ENCODE measurements at places on chromosomes 2 and 18.

DNA sequence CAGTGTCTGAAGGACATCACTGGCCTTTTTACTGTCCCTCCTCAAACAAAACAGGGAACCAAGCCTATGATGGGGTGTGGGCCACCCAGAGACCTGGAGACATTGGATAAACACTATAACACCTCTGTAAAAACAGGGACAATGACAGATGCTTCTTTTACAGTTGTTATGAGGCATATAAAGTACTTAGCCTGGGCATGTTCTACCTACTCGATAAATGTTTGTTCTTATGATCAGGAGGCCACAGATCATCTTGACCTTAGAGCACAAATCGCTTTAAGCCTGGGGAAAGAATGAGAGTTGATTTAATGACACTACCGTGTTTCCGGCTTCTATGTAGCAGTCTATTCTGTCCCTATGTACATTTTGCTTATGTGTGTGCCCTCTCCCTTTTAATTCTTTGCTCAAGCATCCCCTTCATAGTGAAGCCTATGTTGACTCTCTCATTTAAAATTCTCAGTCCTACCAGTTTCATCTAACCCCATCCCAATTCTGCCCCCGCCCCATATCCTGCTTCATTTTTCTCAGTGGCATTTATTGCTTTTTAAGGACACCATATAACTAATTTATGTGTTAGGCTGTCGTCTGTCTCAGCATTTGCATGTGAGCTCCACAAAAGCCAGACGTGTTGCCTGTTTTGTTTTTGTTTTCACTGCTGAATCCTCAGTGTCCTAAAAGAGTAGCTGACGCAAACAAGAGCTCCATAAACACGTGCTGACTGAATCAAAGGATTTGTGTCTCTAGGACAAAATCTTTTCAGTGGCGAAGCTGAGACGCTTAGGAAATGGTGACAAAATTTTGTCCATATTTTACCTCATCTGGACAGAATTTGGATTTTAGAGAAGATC lies 182.3 kb upstream of the ST6GAL2 start:
- DNase-seq: no peak

DNA sequence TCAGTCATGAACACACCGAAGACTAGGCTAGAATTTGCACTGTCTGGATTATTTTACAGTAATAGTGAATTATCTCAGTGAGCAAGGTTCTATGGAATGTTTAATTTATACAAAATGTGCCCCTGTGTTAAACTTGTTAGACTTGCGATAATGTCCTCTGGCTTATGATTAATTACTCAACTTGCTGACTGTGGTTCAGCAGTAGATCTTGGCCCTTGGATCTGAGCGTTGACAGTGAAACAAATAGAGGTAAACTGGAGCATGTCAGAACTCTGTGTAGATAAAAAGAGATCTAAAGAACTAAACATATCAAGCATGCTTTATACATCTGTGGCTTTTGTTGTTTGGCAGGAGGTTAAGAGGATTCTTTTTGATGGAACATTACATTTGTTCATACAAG lies 407.6 kb downstream of the DSEL start:
- no peak for DNase-seq

- no peak for DNase-seq
These were observed 90.8 kb downstream of the FAM124B start for GRCh38 chr2:224310943-224311625.

- DNase-seq: no peak
These were observed 43.9 kb upstream of the STPG4 start for GRCh38 chr2:47198985-47199451.

- DNase-seq: no peak
These were observed 217.0 kb downstream of the FIGN start for GRCh38 chr2:163518762-163519161.

DNA sequence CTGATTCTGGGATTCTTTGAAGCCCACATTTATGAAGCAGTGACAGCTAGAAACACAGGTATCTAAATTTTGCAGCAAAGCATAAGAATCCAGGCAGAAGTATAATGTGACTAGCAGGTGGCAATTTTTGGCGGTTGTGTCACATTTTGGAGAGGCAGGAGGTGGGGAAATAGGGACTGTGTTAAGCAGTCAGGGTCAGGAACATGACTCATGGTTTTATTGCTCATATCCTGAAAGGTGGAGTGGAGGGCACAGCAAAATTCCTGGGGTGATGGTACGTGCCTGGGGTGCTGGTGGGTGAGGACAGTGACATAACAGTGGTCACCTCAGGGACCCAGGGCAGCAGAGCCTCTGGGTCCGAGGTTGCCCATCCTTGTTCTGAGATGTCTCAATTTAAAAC lies 63.5 kb upstream of the TTN start:
- no peak for DNase-seq

GRCh38 chr18:21682371-21683051 lies 22.1 kb downstream of the ABHD3 start:
- DNase-seq: peak; percentile 54

- DNase-seq: no peak
These were observed 97.0 kb downstream of the XRCC5 start for GRCh38 chr2:216206041-216206703.

DNA sequence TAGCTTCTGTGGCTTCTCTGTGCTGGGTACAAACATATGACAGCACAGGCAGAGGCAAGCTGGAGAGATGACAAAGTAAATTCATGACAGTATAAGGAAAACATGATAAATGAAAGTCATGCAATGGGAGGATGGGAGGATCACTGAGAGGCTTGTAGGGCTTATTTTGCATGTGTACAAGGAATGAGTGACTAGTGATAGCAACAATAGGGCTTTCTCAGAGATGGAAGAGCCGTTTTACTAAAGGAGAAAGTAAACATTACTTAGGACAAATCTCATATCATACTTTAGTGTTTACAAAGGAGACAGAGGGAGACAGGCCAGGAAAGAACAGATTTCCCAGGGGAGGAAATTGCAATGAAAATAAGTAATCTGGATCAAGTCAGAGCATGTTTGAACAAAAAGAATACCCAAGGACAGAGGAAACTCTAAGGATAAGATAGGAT lies 82.5 kb upstream of the RBMS1 start:
- DNase-seq: no peak

- no peak for DNase-seq
These were observed 97.9 kb downstream of the ATL2 start for GRCh38 chr2:38279201-38279600.

DNA sequence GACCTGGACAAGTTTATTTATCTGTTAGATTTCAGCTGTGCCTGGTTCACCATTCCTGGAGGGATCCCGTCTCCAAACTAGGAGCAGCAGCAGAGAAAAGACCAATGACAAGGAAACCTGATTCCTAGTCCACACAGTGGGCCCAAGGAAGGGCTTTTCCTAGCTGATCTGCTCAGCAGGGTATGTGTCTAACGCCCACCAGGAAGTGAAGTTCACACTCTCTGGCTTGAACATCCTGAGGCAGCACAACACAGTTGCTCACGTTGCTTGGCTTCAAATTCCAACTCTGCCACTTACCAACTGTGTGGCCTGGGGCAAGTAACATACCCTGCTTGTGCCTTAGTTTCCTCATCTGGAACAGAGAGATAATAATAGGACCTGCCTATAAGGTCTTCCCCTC lies 42.9 kb downstream of the XDH start:
- no peak for DNase-seq

DNA sequence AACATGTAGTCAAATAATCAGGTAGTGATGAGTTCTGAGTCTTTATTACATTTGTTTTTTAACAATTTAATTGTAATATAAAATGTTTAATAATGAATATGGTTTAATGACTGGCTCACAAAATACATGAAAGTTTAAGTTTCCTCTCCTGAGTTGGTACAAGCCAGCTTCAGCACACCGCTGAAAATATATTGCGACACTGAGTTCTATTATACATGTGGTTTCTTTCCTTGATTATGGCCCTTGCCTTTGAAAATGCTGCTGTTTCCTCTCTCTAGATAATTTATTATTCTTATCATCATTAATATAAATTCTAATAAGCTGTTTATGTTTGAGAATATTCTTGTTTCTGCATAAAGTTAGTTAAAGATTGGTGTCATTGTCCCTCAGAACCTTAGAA lies 249.3 kb downstream of the PARD3B start:
- DNase-seq: no peak

GRCh38 chr2:149451417-149452165 lies 121.2 kb downstream of the LYPD6 start:
- no peak for DNase-seq

DNA sequence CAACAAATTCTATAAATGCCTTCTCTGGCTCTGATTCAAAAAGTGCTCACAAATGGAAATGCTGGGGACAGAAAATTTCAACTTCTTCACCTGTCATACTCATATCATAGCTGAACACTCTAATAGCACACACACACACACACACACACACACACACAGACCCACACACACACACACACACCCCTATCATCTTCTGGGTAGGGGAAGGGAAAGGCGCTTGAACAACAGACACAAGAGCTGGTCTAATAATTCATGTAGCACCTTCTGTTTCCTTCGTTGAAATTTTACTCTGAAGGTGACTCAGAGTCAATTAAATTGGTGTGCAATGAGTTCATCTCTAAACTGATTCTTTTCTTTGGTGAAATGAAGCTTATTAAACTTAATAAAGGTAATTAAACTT lies 32.9 kb downstream of the CD28 start:
- DNase-seq: no peak

GRCh38 chr2:177893880-177894279 lies 178.7 kb downstream of the PDE11A start:
- no peak for DNase-seq

DNA sequence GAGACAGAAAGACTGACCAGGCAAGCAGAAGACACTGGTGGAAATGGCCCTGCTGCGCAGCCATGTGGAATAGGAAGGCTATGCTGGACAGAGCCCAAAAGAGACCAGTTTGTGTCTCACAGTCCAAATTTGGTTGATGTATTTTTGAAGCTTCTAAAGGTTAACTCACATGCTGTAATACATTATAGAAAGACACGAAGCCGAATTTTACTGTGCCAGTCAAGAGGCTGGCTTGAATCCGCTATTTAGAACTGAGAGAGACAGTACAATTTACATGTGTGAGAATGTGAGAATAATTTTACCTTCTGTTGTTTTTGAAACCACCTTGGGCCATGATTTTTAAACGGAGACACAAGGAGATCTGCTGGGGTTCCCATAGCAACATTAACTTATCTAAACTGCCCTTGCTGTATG lies 113.6 kb downstream of the METTL8 start:
- no peak for DNase-seq

DNA sequence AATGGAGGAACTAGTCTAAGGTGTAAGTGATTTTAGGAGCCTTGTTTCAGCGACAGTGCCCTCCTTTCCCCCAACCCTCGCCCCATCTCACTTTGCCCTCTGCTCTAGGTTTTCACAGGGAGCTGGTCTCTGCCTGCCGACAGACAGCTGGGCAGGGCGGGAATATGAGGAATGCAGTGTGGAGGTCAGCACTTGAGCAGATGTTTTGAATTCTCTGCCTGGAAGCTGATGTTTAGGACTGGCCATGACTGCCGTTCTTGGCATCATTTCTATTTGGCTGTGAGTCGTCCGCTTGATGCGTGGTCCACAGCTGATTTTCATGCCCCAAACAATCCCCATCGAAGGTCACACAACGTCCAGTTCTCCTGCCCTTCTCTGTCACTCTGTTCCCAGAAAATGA lies 55.1 kb upstream of the SIX3 start:
- no peak for DNase-seq

GRCh38 chr2:240925568-240926515 lies 19.7 kb downstream of the CROCC2 start:
- peak; percentile 43 for DNase-seq

- no peak for DNase-seq
These were observed 221.7 kb upstream of the SH3BP4 start for GRCh38 chr2:234730066-234730640.

GRCh38 chr2:24917086-24917485 lies 3.0 kb downstream of the ADCY3 start:
- peak; percentile 71 for DNase-seq

- DNase-seq: no peak
These were observed 30.1 kb downstream of the IL37 start for GRCh38 chr2:112940859-112941625.

- DNase-seq: no peak
These were observed 898.1 kb downstream of the EPHA4 start for GRCh38 chr2:220674033-220674432.

GRCh38 chr2:240629619-240629967 lies 4.3 kb downstream of the GPR35 start:
- DNase-seq: no peak

DNA sequence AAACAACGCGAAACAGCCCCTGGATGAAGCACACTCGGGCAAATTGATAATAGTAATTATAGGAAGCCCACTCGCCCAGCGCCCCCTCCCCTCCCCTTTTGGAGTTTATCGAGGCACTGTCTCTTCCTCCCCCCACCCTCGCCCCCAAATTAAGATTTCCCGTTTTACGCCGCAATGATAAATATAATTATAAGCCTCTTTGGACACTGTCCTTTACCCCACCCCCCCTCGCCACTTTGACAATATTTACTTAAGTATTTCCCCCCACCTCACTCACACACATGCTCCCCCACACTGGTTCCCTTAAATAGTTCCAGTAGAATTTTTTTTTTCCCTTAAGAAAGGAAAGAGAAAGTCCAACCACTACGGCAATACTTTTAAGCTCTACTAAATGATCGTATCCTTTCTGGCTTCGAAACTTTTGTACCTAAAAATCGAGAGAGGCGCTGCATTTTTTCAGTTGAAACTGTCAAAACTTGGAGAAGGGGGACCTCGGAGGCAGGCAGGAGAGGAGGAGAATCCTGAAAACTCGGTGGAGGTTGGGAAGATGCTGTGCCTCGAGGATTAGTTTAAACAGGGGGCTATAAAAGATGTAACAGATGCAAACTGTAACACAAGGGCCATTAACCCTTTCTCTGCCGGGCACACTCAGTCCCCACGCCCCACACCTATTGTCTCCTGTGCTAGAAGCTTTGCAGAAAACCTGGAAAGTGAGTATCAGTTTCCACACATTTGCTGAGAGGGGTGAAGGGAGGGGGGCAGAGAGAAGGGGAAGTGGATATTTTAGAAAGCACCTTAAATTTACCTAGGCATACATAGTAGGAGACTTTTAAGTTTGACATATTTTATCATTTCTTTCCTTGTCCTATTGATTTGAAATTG lies 1.8 kb downstream of the ZEB2 start:
- no peak for DNase-seq

DNA sequence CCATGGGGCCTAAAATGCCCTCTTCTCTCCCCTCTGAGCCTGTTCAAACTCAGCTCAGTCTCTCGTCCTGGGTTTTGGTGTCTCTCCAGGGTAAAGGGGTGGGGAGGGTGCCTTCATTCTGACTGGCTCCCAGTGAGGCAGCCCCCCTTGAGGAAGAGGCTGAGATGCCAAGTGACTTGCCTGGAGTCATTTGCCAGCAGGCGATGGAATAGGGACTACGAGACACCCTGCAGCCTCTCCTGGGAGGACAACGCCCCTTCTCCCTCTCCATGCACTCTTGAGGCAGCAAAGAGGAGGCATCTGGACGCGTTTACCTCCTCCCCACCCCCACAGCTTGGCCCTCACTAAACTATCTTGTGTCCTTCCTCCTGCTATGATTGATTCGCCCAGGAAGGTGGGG lies 760 bp upstream of the STON1 start:
- no peak for DNase-seq

DNA sequence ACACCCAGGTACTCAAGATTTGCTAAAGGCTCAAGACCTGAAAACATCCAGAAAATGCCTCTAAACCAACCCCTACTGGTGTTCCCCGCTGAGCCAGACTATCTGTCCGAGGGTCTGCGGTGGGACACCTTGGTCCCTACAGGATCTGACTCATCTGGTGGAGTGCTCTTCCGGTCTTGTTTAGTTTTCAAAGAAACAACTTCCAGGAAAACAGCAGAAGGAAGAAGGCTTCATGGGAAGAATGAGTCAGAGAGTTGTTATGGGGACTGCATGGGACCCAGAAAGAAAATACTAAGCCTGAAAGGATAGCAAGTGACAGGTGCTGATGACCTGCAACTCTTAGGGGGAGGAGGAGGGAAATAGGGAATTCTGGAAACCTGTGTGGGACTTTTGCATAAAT lies 41.3 kb downstream of the ZFP36L2 start:
- DNase-seq: no peak
